ENCODE measurements at places on chromosomes 3 and 15. TPM values are rescaled to one million over a fixed set of nuclear protein-coding genes. Genes with fewer than 3 reads are reported as not detected.
A peak's percentile ranks its signal among the peaks of the same experiment; 100 is the strongest.

GRCh38 chr15:74172701-74173379, 670 bp upstream of the ISLR start:
- H3K4me1 ChIP-seq = peaks cover 14% of the 10 kb centered on the region
- H3K36me3 ChIP-seq = peaks cover 3% of the 10 kb centered on the region
- H3K27me3 ChIP-seq = peaks cover 2% of the 10 kb centered on the region
- H3K27ac ChIP-seq = peak overlapping the region; percentile 83

GRCh38 chr15:36642311-36642710, 62.9 kb downstream of the CDIN1 start:
- no peak for DNase-seq
- no peak overlapping the region for H3K4me3 ChIP-seq
- H3K36me3 ChIP-seq = no peaks in the 10 kb centered on the region
- no peaks in the 10 kb centered on the region for H3K4me1 ChIP-seq

DNA sequence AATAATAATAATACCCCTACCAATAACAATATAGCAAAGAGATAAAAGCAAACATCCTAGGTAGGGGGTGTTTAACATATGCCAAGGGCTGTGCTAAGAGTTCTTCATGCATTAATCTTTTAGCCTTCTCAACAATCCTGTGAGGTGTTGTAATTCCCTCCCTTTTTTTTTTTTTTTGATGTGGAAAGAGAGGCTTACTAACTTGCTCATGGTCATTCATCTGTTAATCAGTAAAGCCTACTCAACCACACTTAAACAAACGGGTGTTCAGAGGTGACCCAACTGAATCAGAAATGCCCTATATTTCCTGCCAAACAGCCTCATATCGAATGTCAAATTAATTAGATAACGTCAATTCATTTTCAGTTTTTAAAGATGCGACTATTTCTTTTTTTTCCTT, 232.1 kb downstream of the CTNNB1 start:
- no peak overlapping the region for H3K27ac ChIP-seq
- no peaks in the 10 kb centered on the region for H3K36me3 ChIP-seq
- no peak for DNase-seq
- no peak overlapping the region for H3K4me3 ChIP-seq

- no peak overlapping the region for H3K27ac ChIP-seq
- H3K4me3 ChIP-seq = no peak overlapping the region
- no peaks in the 10 kb centered on the region for H3K4me1 ChIP-seq
- DNase-seq = no peak
- H3K27me3 ChIP-seq = no peaks in the 10 kb centered on the region
- H3K36me3 ChIP-seq = no peaks in the 10 kb centered on the region
Observed at GRCh38 chr3:157333551-157333991, 103.1 kb upstream of the PTX3 start.

DNA sequence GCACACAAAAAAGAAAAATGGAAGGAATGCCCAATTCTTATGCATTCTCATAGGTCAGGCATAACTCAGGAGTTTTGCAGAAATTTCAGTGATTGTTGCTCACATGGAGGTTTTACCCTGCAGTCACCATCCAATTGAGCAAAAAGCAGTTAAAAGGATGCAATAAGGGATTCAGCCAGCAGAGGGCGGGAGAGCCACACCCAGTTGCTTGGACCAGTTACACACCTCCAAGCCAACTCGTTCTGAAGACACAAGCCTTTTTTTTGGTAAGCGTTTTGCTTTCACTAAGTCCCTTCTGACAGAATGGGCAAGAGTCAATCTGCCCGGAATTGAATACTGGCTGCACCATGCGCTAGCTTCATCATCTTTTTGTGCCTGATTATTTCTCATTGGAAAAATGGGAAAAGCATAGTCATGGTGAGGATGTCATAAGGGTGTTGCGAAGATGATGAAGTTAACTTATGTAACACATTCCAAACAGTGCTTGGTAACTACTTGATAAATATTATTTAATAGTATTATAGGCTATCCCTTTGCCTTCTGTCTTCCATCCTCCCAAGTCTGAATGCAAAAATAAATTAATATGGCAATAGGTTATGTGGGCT, 154.4 kb upstream of the SGO1 start:
- H3K36me3 ChIP-seq = no peaks in the 10 kb centered on the region
- no peak overlapping the region for H3K27ac ChIP-seq
- peaks cover 3% of the 10 kb centered on the region for H3K4me1 ChIP-seq
- no peaks in the 10 kb centered on the region for H3K27me3 ChIP-seq
- peak; percentile 58 for DNase-seq

DNA sequence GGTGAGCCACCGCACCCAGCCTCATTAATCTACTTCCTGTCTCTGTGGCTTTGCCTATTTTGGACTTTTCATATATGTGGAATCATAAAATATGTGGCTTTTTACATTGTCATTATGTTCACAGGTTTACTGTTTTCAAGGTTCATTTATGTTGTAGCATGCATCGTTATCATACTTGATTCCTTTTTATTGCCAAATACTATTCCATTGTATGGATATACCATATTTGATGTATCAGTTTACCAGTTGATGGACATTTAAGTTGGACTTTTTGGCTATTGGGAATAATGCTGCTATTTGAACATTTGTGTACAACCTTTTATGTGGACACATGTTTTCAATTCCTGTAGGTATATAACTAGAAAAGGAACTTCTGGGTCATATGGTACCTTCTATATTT, 14.0 kb downstream of the GXYLT2 start:
- no peak overlapping the region for H3K27ac ChIP-seq
- no peak overlapping the region for H3K4me3 ChIP-seq
- peaks cover 6% of the 10 kb centered on the region for H3K4me1 ChIP-seq

DNA sequence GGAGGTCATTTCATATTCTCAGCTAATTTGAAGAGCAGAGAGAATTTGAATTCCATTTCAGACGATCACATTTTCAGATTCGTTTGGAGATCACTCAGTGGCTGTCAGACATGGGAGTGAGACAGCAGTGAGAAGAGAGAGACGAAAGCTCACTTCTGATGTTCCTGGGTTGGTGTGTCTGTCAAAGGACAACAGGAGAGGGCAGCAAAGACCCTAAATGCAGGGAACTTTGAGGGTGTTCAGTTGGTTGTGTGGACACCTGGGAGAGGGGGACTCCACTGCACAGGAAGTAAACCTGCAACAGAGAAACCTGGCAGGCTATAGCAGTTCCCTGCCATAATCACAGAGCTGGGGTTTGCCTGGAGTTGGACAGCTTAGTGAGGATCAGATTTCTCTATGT, 675.1 kb downstream of the SQOR start:
- no peaks in the 10 kb centered on the region for H3K36me3 ChIP-seq
- no peak for DNase-seq

DNA sequence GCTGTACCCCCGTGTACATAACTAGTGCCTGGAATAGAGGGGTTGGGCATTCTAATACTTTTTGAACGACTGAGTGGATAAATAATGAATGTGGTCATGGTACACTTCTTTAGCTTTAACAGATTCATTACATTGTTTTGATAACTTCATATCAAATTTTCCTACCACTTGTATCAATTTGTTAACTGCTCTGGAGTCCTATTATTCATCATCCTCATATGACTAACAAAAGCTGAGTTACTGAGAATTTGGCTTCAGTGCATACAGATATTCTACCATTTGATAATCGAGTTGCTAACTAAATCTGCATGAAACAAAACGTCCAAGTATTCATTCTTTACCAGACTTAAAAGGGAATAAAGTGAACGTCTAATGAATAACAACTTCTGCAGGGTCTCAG, 31.7 kb downstream of the FRMD5 start:
- no peaks in the 10 kb centered on the region for H3K27me3 ChIP-seq
- no peak for DNase-seq
- no peak overlapping the region for H3K27ac ChIP-seq
- no peaks in the 10 kb centered on the region for H3K36me3 ChIP-seq
- no peak overlapping the region for H3K4me3 ChIP-seq
- H3K4me1 ChIP-seq = no peaks in the 10 kb centered on the region

- no peaks in the 10 kb centered on the region for H3K27me3 ChIP-seq
- peak; percentile 65 for DNase-seq
- H3K4me3 ChIP-seq = no peak overlapping the region
- peaks cover 13% of the 10 kb centered on the region for H3K4me1 ChIP-seq
- no peak overlapping the region for H3K27ac ChIP-seq
Observed at GRCh38 chr15:74438721-74439316, 5.1 kb upstream of the SEMA7A start.

- H3K27ac ChIP-seq = no peak overlapping the region
- H3K4me3 ChIP-seq = no peak overlapping the region
- H3K36me3 ChIP-seq = no peaks in the 10 kb centered on the region
- DNase-seq = no peak
Observed at GRCh38 chr3:172799246-172799645, 48.7 kb downstream of the ECT2 start.

DNA sequence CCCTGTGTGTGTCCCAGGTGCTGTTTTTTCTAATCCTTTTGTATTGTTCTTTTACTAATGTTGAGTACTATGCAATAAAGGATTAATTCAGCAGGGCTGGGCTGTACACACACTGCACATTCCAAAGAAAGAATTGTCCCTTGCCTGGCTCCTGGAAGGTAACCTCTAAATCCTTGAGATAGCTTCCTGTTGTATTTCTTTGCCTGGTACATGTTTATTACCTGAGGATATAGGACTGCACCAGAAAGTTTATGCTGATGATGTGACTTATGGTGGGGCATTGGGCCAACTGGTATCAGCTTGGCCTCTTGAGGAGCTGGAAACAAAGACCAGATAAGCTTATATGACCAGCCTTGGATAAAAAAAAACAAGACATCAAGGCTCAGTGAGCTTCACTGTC, 26.6 kb upstream of the FAN1 start:
- H3K36me3 ChIP-seq = no peaks in the 10 kb centered on the region
- no peak for DNase-seq
- no peak overlapping the region for H3K4me3 ChIP-seq
- H3K27ac ChIP-seq = no peak overlapping the region
- H3K27me3 ChIP-seq = no peaks in the 10 kb centered on the region

DNA sequence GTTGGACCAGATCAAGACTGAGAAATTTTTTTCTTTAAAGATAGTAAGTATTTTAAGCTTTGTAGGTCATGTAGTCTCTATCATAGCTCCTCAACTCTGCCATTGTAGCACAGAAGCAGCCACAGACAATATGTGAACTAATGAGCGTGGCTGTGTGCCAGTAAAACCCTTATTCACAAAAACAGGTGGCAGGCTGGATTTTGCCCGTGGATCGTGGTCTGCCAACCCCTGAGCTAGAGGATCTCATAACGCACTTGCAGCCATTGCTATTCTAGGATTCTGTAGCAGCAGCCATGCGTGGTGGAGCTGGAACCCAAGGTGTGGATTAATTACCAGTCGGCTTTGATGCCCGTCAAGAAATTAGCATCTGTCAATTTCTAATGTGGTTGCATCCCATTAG, 68.7 kb upstream of the PLXNA1 start:
- H3K36me3 ChIP-seq = peaks cover 3% of the 10 kb centered on the region
- H3K4me1 ChIP-seq = no peaks in the 10 kb centered on the region
- H3K27me3 ChIP-seq = no peaks in the 10 kb centered on the region
- no peak for DNase-seq
- no peak overlapping the region for H3K4me3 ChIP-seq

- peak overlapping the region; percentile 87 for H3K4me3 ChIP-seq
- DNase-seq = no peak
- peak overlapping the region; percentile 99 for H3K27ac ChIP-seq
- H3K36me3 ChIP-seq = peaks cover 7% of the 10 kb centered on the region
Observed at GRCh38 chr15:92901072-92901761, 1.1 kb downstream of the CHD2 start.

DNA sequence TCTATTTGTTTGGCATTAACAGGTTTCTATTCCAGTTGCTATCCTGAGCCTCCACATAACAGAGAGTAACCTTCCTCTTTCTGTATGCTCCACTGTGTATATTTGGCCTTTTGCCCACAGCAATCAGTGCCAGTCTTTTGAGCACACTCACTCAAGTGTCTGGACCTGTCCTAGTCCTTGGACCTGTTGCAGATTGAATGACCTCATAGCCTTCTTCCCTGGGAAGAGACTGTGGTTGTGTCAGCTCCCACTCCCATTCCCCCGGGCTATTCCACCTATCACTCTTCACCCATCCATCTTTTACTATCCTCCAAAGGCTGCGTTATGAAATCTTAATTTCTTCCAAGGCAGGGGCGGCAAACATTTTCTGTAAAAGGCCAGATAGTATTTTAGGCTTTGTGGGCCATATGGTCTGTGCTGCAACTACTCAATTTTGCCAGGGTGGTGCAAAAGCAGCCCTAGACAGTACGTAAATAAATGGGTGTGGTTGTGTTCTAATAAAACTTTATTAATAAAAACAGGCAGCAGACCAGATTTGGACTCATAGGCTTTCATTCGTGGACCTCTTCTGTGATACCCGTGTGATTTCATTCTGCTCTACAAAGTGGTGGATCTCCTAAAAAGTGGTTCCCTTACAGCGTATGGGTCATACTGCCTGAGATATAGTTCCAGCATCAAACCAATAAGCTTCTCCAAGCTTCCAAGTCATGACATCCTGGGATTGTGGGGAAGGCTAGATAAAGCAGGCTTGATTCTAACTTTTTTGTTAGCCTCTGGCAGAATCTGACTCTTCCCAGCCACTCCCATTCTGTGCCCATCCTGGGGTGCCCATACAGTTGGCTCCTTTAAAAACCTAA, 57.4 kb downstream of the CDAN1 start:
- no peak overlapping the region for H3K4me3 ChIP-seq
- H3K27ac ChIP-seq = no peak overlapping the region
- H3K36me3 ChIP-seq = peaks cover 47% of the 10 kb centered on the region
- H3K27me3 ChIP-seq = no peaks in the 10 kb centered on the region
- DNase-seq = no peak
- no peaks in the 10 kb centered on the region for H3K4me1 ChIP-seq

- H3K27me3 ChIP-seq = no peaks in the 10 kb centered on the region
- no peaks in the 10 kb centered on the region for H3K4me1 ChIP-seq
- no peak for DNase-seq
- H3K36me3 ChIP-seq = no peaks in the 10 kb centered on the region
- H3K4me3 ChIP-seq = no peak overlapping the region
Observed at GRCh38 chr3:16203671-16204629, 29.5 kb downstream of the GALNT15 start.

GRCh38 chr3:123272547-123272946, 70.8 kb downstream of the SEC22A start:
- DNase-seq = no peak
- H3K36me3 ChIP-seq = no peaks in the 10 kb centered on the region
- no peaks in the 10 kb centered on the region for H3K4me1 ChIP-seq
- H3K4me3 ChIP-seq = no peak overlapping the region
- no peak overlapping the region for H3K27ac ChIP-seq

Gene AADACL2
- polyA plus RNA-seq = 0.01 TPM

Gene ADAMTS7
- polyA plus RNA-seq = 10.6 TPM

Gene TMPRSS7
- polyA plus RNA-seq = 0.48 TPM

Gene TRIM42
- not detected for polyA plus RNA-seq

Gene CDHR4
- polyA plus RNA-seq = 0.10 TPM

Gene ARID3B
- polyA plus RNA-seq = 13.1 TPM

Measured in large intestine (tissue), 12 donors.